ENCODE measurements at places on chromosomes 6 and 20.

GRCh38 chr6:3252861-3253596 lies 5.7 kb upstream of the PSMG4 start:
- no peak for DNase-seq

DNA sequence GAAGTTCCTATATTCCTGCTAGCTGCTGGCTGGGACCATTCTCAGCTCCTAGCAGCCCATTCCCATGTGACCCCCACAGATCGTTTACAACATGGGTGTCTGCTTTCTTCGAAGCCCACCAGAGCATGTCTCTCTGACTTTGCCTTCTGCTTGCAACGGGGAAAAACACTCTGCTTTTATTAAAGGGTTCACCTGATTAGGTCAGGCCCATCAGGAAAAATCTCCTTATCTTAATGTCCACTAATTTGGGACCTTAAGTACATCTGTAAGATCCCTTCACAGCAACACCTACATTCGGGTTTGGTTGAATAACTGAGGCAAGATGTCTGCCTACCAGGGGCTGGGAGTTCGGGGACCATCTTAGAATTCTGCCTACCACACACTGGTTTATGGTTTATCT lies 496.9 kb downstream of the CDKAL1 start:
- DNase-seq: no peak

- no peak for DNase-seq
Measured at GRCh38 chr20:54624706-54625390, 149.5 kb downstream of the DOK5 start.

DNA sequence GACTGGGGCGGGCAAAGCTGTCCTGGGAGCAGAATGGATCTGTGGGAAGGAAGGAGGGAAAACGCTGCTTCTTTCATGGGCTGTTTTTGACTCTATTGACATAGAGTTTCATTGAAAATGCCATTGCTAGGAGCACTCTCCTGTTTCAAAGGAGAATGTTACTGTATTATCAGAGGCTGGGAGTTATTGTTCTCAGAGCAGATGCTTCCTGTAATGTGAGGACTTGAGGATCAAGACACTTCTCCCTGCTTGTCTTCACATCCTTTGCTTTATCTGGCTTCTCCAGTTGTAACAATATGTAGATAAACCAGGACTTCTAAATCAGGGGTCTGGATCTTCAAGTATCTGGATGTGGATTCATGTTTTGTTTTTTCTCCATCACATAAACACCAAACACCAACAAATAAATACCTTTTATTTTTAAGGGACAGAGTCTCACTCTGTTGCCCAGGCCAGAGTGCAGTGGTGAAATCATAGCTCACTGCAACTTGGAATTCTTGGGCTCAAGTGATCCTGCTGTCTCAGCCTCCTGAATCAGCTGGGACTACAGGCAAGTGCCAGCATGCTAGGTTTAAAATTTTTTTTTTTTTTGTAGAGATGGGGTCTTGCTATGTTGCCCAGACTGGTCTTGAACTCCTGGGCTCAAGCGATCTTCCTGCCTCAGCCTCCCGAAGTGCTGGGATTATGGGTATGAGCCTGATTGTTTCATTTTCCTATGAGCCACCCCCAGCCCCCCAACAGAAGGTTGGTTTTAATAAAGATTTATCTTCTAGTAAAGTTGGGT lies 3.9 kb downstream of the CD109 start:
- DNase-seq: no peak

GRCh38 chr6:130632897-130633296 lies 194.3 kb upstream of the SMLR1 start:
- no peak for DNase-seq

DNA sequence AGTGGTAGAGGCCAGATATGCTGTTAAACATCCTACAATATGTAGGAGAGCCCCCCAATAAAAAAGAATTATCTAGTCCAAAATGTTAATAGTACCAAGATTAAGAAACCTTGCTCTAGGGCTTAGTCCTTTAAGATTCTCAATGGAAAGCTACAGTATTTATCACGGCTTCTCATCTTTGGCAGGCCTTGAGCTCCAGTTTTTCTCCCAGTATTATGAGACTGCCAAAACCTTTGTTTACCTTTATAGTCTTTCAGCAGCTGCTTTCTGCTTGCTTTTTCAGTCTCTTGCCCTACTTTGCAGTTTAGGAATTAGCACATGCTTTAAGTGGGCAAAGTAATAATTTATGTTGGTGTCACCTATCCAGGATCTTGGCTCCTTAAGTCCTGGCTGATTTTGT lies 59.7 kb downstream of the NHLRC1 start:
- DNase-seq: no peak

DNA sequence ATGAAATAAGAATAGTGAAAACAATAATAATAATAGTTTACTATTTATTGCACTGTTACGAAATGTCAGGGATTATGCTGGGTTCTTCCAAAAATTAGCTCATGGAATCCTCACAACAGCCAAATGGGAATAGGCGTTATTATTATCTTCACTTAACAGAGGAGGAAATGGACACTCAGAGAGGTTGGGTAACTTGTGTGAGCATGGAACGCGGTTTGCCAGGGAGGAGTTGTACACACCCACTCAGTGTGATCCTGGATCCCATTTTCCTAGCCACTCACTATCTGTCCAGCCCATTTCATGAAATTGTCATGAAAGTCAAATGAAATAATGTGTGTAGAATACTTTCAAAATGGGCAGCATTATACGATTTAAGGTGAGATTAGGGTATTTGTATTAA lies 4.6 kb downstream of the NELFCD start:
- no peak for DNase-seq

DNA sequence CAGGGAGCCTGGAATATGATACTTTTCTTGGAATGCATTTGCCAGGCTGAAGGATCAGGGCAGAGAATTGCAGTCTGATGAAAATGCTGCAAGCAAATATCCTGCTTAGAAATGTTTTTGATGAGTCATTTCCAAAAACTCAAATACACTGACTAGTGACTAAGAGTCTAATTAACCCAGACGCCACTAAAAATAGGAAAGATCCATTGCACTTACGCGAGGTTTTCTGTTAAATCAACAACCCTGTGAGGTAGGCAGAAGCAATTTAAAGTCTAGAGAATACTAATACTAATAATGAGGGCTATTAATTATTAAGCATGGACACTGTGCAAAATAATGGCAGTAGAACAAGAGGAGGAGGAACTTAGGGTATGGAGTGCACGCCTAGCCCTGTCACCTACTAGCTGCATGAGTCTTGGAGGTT lies 130.1 kb upstream of the DOK5 start:
- no peak for DNase-seq

DNA sequence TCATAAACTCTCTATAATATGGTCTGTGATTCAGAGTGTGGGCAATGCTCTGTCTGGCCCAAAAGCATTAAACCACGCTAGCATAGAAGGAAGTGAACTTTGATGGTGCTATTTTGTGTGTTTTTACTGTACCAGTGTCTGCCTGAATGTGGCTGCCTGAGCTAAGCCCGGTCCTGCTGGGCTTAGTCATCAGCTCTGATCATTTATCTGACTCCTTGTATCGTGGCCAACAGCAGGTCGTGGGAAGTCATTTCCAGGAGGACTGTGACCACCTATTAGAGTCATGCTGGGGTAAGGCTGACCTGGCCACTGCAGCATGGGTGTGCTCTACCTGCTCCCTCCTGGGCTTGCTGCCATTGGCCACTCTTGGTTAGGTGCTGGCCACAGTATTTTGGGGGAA lies 239.1 kb upstream of the CEP162 start:
- DNase-seq: no peak

GRCh38 chr6:65116326-65116725 lies 590.7 kb downstream of the EYS start:
- no peak for DNase-seq

DNA sequence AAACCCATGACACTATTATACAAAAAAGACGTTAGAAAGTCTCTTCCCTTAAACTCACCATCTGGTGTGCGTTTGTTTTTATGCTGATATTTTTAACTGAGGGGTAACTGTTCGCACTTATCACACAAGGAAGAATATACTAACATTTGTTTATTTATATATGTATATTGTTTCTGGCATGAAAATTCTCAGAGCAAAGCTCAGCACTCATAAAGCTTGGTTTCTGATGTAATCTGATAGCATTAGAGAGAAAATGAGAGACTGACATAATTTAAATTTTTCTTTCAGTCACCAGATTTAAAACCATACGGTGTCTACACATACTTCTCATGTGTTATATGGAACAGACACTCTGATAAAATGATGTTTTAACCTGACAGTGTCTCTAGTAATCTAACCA lies 6.9 kb downstream of the BLOC1S5 start:
- DNase-seq: no peak

DNA sequence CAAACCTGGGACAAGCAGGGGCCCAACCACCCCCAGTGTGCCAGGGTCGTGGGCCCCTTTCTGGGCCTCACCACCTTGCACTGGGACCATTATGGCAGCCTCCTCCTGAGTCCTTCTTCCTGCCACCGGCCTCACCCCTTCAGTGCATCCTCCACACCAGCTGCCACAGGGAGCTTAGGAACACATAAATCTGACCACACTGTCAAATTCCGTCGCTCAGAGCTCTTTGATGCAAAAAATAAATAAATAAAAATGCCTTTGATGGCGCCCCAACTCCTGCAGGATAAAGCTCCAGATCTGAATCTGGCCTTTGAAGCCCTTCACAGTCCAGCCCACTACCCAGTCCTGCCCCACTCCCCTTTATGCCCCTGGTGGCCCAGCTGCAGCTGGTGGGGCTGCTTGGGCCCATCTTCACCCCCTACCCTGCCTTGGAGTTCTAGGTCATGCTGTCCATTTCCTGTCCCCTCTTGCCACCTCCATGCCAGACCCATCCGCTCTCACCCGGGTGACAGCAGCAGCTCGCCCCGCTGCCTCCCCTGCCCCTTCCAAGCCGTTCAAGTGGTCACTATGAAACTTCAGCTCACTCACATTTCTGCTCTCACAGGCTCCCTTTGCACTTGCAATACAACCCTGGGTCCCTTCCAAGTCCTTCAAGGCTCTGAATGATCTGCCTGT lies 16.0 kb downstream of the MYH7B start:
- no peak for DNase-seq

DNA sequence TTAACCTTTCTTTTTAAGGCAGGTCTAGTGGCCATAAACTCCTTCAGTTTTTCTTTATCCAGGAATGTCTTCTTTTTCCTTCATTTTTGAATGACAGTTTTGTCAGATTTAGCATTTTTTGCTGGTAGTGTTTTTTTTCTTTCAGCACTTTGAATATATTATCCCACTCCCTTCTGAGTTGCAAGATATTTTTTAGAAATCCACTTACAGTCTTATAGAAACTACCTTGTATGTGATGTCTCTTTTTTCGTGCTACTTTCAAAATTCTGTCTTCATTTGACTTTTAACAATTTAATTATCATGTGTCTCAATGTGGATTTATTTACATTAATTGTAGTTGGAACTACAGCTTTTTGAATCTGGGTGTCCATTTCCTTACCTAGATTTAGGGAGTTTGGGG lies 284.4 kb upstream of the RNF217 start:
- no peak for DNase-seq

GRCh38 chr6:160226118-160226591 lies 32.5 kb downstream of the SLC22A2 start:
- no peak for DNase-seq

GRCh38 chr20:19974630-19975435 lies 42.3 kb upstream of the NAA20 start:
- no peak for DNase-seq

DNA sequence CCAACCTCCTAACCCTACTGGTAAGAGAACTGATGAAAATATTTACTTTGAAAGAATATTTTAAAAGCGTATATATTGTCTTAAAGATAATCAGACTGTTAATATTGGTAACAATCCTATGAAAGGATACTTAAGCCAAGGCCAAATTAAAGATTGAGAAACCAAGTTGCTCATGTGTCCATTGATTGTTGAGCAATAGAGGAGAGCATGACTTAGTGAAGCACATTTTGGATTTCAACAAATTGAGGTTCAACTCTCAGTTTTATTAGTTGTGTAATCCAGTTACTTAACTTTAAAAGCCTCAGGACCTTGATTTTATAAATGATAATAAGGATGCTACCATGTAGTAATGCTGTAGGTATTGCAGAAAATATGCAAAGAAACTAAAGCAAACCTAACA lies 56.8 kb downstream of the PRL start:
- no peak for DNase-seq

DNA sequence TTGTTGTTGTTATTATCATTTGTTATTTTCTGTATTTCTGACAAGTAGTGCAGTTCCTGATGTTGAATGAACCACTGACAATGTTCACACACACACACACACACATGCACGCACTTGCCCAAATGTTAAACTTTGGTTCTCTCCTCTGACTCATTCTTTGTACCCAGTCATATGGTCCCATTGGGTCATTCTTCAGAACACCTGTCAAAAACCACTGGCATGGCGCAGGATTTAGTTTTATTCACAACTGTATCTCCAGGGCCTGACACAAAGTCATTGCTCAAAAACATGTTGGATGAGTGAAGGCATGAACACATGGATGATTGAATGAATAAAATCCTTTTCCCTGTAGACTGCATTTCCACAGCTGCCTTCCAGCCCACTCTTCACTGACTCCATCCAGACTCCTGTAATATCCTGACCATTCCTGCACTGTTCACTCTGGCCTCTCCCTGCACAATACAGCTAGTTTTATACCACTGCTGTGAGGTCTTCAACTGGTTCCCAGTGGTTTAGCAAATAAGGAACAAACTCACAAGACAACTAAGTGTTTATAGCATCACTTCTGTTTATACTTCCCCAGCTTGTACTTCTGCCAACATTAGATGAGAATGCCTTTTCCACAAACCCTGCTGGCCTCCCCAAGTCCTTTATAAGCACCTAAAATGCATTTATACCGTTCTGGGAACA lies 6.9 kb upstream of the CST11 start:
- DNase-seq: no peak

GRCh38 chr6:31490115-31490873 lies 7.7 kb upstream of the MICB start:
- no peak for DNase-seq

GRCh38 chr6:152223636-152224035 lies 413.5 kb downstream of the SYNE1 start:
- no peak for DNase-seq

DNA sequence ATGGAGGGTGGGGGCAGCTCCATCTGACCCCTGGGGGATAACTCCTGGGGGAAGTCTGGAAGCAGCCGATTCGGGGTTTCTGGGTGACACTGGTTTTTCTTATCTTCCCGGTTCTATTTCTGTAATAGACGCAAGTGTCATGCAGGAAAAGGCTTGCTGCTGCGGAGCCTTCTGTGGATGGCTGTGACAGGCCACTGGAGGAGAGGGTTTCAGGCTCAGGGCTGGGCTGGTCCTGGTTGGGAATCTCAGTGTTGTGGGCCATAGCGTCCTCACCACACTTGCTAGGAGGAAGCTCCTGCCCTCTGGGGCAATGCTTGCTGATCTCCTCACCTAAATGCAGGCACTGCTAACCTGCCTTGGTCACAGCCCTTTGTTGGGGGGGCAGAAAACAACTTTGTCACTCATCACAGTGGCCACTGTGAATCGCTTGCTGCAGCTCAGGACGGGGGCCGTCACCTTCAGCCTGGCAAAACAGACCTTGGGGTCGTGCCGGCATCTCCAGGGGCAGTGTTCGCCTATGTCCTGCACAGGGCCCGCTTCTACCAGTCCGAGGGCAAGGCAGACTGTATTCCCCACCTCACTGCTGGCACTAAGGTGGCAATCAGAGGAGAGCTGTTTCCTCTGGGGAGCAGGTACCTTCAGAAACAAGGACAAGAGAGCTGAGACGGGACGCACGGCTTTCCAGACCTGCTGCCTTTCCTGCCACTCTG lies 4.4 kb upstream of the TUBB1 start:
- DNase-seq: no peak

- no peak for DNase-seq
Measured at GRCh38 chr6:106770663-106771062, 141.3 kb downstream of the QRSL1 start.

Data from effector CD8-positive, alpha-beta T cell (primary cell).